ENCODE measurements at places on chromosomes 4 and X. TPM values are rescaled to one million over a fixed set of nuclear protein-coding genes. Genes with fewer than 3 reads are reported as not detected.
A peak's percentile ranks its signal among the peaks of the same experiment; 100 is the strongest.

The TMEM144 gene
- not detected for total RNA-seq

DNA sequence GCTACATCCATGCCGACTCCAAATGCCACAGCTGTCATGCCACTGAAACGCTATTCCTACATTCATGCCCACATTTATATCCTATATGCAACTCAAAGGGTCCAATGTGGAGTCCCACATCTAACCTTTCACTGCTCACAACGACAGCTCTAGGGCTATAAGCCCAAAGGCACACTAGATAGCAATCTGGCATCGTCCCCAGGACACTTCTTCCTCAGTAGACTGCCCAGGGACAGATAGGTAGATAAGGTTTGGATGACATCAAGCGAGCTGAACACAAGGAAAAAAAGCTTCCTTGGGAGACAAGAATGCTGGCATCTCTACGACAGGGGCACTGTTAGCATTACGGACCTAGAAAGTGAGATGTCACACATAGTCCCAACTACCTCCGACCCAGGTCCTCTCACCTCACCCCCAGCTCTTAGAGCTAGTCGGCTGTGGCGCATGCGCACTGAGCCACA is 685 bp downstream of the RAB9B start:
- H3K27ac ChIP-seq: no peak overlapping the region
- peaks cover 6% of the 10 kb centered on the region for H3K27me3 ChIP-seq
- H3K4me1 ChIP-seq: peaks cover 2% of the 10 kb centered on the region
- DNase-seq: no peak

DNA sequence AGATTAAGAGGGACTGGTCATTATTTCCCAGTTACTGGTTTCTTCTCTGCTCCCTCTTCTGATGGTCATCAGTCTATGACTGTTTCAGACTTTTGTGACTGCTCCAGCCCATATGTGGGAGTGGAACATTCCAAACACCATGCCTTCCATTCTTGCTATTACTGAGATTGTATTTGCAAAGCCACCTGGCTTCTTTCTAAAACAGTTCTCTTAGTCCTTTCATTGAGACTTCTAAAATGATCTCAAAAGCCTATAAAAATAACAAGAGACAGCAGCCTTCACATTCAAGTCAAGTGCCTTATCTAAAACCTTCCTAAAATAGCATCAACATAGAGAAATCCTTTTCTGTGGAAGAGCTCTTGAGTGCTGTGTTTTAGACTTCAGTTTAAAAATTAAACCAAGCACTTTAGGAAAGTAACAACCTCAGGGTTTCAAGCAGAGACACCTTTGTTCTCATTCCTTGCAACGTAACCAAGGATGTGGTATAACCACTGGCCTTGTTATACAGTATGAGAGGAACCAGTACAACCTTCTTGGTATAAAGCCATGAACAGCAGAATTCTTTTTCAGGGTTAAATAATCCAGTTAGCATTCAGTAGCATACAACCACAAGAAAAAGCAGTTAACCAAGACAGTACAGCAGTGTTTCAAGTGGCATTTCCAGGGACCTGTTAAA is 97.1 kb downstream of the NFKB1 start:
- H3K4me1 ChIP-seq: peaks cover 33% of the 10 kb centered on the region
- DNase-seq: no peak
- H3K27me3 ChIP-seq: no peaks in the 10 kb centered on the region
- H3K36me3 ChIP-seq: peaks cover 87% of the 10 kb centered on the region

The CBR4 gene
- 25.8 TPM for total RNA-seq

The ANXA10 gene
- total RNA-seq: not detected

The DDX53 gene
- total RNA-seq: not detected

The MAMLD1 gene
- total RNA-seq: 1.4 TPM

GRCh38 chr4:126209147-126209546 is 894.4 kb downstream of the FAT4 start:
- H3K4me3 ChIP-seq: no peak overlapping the region
- no peaks in the 10 kb centered on the region for H3K4me1 ChIP-seq
- DNase-seq: no peak
- H3K27ac ChIP-seq: no peak overlapping the region

DNA sequence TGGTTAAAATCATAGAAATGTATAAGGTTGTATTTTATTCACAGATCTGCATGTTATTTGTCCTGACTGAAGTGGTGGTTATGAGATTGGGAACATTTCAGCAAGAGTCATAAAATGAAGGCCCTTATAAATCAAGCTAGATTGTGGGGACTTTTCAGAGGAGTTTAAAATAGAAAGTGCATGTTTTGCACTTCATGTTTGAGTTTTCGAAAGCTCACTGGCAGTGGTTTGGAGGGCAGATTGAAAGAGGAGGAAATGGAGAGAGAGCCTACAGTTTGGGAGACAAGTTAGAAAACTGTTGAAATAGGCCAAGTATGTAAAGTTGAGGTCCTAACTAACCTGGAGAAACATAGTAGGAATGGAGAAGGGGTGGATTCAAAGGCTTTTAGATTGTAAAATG is 124.9 kb downstream of the KDM6A start:
- H3K4me1 ChIP-seq: peaks cover 61% of the 10 kb centered on the region
- no peak for DNase-seq
- no peaks in the 10 kb centered on the region for H3K27me3 ChIP-seq

DNA sequence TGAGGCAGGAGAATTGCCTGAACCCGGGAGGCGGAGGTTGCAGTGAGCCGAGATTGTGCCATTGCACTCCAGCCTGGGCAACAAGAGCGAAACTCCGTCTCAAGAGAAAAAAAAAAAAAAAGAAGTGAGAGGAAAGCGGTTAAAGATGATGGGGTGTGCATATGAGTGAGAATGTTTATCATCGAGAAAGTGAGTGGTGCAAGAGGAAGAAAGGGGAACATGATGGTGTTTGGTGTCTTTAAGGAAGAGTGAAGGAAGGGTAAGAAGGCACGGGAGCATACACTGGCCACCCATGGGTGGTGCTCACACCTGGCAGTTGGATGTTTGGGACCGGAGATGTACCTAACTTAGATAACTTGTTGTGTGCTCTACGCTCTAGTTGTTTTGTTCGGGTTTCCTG is 62.2 kb downstream of the STOX2 start:
- no peak for DNase-seq
- no peaks in the 10 kb centered on the region for H3K36me3 ChIP-seq
- no peaks in the 10 kb centered on the region for H3K4me1 ChIP-seq
- peaks cover 13% of the 10 kb centered on the region for H3K27me3 ChIP-seq

DNA sequence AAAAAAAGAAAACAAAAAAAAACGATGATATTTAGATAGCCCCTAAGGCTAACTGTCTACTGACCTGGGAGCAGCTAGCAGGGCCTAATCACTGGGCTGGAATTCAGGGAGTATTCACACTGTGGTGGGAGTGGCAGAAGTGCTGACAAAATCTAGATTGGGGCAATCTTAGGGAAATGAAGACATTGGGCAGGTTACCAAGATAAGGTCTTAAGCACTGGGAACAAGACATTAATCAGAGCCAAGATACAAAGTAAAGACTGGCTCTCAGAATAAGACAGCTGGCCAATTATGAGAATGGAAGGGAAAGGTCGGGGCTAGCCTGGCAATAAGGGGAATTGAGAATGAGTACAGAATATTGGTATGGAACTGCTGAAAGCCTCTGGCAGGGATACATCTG is 100.2 kb upstream of the GRIA3 start:
- DNase-seq: no peak
- no peaks in the 10 kb centered on the region for H3K27me3 ChIP-seq
- H3K4me3 ChIP-seq: no peak overlapping the region
- no peaks in the 10 kb centered on the region for H3K4me1 ChIP-seq
- no peaks in the 10 kb centered on the region for H3K36me3 ChIP-seq
- H3K27ac ChIP-seq: no peak overlapping the region

DNA sequence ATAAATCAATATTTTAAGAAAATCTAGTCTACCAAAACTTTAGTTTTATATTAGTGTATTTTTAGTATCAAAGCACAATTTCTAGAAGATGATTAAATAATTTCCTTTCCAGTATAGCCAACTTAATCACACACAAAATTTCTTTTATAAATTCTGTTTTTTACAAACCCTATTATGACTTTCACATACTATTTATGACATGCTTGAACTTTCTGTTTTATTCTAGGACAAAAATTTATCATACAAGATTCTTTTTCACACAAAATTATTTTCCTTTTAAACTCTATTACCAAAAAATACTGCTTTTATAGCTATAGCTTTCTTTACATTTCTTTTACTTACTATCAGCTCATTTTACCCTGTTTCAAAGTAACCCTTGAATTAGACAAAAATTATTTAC is 149.5 kb downstream of the OR13H1 start:
- H3K4me3 ChIP-seq: no peak overlapping the region
- no peaks in the 10 kb centered on the region for H3K4me1 ChIP-seq
- H3K27me3 ChIP-seq: no peaks in the 10 kb centered on the region
- DNase-seq: no peak

DNA sequence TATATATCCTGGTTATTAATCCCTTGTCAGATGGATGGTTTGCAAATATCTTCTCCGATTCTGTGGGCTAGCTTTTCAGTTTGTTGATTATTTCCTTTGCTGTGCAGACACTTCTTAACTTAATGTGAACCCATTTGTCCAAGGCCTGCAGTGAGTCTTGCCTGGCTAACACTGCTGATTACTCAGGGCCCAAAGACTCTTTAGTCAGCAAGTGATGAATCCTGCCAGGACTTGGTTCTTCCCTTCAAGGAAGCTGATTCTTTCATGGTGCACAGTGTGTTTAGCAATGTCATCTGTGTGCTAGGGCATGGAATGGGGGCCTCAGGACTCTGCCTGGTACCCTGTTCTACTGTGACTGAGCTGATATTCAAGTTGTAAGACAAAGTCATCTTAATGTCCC is 81.8 kb upstream of the TEX13A start:
- H3K27me3 ChIP-seq: no peaks in the 10 kb centered on the region
- H3K36me3 ChIP-seq: no peaks in the 10 kb centered on the region
- H3K4me1 ChIP-seq: no peaks in the 10 kb centered on the region
- H3K27ac ChIP-seq: no peak overlapping the region
- no peak overlapping the region for H3K4me3 ChIP-seq

The ATP8A1 gene
- total RNA-seq: 35.6 TPM

DNA sequence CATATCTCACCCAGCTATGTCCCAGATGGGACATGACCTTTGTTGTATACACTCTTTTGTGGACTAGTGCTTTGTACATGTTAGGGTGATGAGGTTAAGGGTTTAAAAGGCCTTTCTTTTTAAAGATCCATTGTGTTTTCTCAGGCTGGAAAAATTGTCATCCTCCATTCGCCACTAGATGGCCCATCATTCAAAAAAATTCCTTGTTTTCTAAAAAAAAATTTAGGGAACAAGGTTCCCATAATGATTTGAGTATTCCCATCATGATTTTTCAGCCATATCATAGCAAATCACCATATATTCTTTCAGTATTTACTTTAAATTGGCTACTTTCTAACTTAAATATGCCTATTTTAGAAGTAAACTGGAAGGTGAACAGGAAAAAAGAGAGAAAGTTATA is 91.9 kb upstream of the TMEM164 start:
- H3K36me3 ChIP-seq: no peaks in the 10 kb centered on the region
- H3K27me3 ChIP-seq: peaks cover 2% of the 10 kb centered on the region
- no peaks in the 10 kb centered on the region for H3K4me1 ChIP-seq
- no peak overlapping the region for H3K27ac ChIP-seq

GRCh38 chrX:29813174-29813573 is 402.2 kb upstream of the MAGEB2 start:
- H3K27me3 ChIP-seq: no peaks in the 10 kb centered on the region
- H3K4me1 ChIP-seq: no peaks in the 10 kb centered on the region
- no peaks in the 10 kb centered on the region for H3K36me3 ChIP-seq

- DNase-seq: no peak
- H3K27me3 ChIP-seq: peaks cover 33% of the 10 kb centered on the region
- no peak overlapping the region for H3K4me3 ChIP-seq
- no peaks in the 10 kb centered on the region for H3K36me3 ChIP-seq
- no peak overlapping the region for H3K27ac ChIP-seq
These were observed 12.8 kb upstream of the NAT8L start for GRCh38 chr4:2046031-2046961.

The SLC7A11 gene
- total RNA-seq: 1.4 TPM

The PAGE5 gene
- 0.67 TPM for total RNA-seq

The GSX2 gene
- not detected for total RNA-seq

The CYLC1 gene
- not detected for total RNA-seq

DNA sequence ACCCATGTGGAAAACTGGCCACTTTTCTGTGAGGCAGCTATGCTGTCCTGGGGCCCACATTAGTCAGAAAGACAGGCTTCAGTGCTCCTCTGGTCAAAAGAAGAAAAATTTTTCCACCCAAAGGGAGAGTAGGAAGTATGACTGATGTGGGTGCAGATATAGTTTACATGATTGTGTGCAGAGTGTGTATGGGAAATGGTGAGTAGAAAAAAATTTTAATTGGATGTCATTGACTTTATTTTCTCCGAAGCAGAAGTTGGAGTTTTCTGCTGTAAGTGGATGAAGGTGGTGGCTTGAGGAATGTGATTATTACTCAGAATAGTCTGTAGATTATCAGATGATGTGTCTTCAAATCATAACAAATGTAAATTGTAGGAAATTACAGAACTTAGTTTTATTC is 241.5 kb upstream of the IGFBP7 start:
- no peaks in the 10 kb centered on the region for H3K36me3 ChIP-seq
- no peak overlapping the region for H3K4me3 ChIP-seq
- H3K4me1 ChIP-seq: no peaks in the 10 kb centered on the region
- H3K27ac ChIP-seq: no peak overlapping the region
- no peaks in the 10 kb centered on the region for H3K27me3 ChIP-seq
- no peak for DNase-seq

GRCh38 chr4:107742791-107743190 is 22.8 kb upstream of the PAPSS1 start:
- H3K27ac ChIP-seq: no peak overlapping the region
- H3K27me3 ChIP-seq: peaks cover 11% of the 10 kb centered on the region
- H3K4me3 ChIP-seq: no peak overlapping the region
- no peaks in the 10 kb centered on the region for H3K36me3 ChIP-seq
- H3K4me1 ChIP-seq: no peaks in the 10 kb centered on the region

The CYSLTR1 gene
- 20.5 TPM for total RNA-seq

DNA sequence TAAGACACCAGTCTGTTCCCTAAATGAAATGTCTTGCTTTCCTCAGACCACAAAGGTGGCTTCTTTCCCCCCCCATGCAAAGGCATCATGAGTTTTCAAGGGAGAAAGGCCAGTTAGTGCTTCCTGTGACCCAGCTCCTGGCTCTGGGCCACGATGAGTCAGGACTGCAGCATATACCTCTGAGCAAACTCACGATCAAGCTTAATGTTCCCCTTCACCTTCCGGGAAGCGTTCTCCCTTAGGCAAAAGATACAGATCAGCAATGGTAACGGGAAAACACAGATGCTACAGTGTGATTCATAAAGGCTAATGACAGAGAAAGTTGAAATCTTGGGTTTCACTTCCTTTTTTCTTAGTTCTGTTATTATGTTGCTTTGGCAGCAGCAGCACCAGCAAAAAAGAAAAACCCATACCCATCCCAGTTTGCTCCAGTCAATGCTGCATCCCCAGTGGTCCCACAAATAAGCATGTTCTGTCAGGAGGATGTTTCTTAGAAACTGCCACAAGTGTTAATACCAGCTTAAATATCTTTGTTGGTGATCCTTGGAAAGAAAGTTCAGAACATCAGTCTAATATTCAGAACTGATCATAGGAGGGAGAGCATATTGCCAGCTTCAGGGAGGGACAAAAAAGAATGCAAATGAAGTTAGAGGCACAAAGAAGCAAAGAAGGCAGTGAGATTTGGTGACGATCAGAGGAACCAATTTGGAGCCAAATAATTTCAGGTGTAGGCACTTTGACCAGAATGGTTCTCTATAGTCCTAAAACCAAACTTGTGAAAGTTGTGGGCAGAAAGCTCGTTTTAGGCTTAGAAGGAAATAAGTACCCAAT is 41.2 kb downstream of the LONRF3 start:
- peaks cover 28% of the 10 kb centered on the region for H3K4me1 ChIP-seq
- peak overlapping the region; percentile 53 for H3K4me3 ChIP-seq
- H3K27ac ChIP-seq: peak overlapping the region; percentile 94
- H3K27me3 ChIP-seq: no peaks in the 10 kb centered on the region
- peak; percentile 23 for DNase-seq

Data from activated B cell treated with CpG ODN at 0.5 μM for 24 hours (primary cell).